ENCODE measurements at places on chromosomes 5 and 9. TPM values are rescaled to one million over a fixed set of nuclear protein-coding genes. Genes with fewer than 3 reads are reported as not detected.

DNA sequence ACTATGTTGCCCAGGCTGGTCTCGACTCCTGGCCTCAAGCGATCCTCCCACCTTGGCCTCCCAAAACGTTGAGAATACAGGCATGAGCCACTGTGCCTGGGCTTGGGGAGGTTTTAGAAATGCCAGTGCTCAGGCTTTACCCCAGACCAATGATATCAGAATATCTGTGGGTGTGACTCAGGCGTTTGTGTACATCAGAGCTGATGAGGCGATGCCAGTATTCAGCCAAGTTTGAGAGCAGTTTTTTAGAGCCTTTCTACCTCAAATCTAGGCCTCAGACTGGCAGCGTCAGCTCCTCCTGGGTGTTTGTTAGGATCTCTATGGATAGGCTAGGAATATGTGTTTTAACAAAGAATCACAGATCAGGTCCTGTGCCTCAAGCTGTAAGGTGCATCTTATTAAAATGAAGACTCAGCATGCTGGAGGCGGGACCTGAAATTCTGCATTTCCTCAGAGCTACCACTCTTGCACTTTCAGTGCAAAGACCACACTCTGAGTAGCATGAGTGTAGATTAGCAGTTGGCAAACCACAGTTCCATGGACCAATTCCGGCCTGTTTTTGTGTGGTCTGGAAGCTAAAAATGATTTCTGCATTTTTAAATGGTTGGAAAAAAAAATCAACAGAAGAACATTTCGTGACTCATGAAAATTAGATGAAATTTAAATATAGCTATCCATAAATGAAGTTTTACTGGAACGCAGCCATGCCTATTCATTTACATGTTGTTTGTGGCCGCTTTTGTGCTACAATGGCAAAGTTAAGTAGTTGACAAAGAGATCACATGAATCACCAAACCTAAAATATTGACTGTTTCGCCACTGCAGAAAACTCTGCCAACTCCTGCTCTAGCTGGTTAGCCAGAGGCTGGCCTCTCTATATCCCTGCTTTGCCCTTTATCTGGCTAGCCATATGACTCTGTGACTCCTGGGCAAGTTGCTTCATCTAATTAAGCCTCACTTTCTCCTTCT, 92.2 kb downstream of the KLF4 start:
- no peaks in the 10 kb centered on the region for H3K4me1 ChIP-seq
- no peak for DNase-seq
- H3K4me3 ChIP-seq: no peak overlapping the region
- no peak overlapping the region for H3K27ac ChIP-seq
- peaks cover 3% of the 10 kb centered on the region for H3K27me3 ChIP-seq

- DNase-seq: peak; percentile 67
- H3K4me1 ChIP-seq: peaks cover 38% of the 10 kb centered on the region
- H3K27me3 ChIP-seq: no peaks in the 10 kb centered on the region
Measured at GRCh38 chr9:91186632-91187108, 175.0 kb downstream of the AUH start.

SPATA31E1 gene
- not detected for total RNA-seq

DNA sequence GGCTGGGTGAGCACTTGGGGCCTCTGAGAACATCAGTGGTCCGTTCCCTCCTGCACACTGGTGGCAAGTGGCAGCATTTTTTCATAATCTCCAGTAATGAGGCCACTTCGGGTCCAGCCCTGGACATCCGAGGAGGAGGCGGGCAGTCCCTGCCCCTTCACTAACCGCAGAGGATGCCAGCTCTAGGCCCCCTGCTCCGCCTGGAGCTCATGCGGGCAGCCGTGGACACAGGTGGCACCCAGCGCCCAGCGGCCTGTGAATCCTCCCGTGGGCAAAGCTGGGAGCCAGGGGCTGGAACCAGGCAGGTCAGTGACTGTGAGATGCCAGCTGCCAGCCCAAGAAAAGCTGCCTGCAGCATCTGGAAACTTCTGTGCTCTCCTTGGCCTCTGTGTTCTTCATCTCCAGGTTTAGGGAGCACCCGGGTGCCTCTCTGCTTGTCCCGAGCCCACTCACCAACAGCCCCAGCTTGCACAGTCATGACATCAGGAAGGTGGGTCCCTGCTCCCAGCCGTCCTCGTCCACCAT, 92.4 kb downstream of the KCNT1 start:
- no peaks in the 10 kb centered on the region for H3K36me3 ChIP-seq
- no peaks in the 10 kb centered on the region for H3K4me1 ChIP-seq
- no peak overlapping the region for H3K27ac ChIP-seq
- DNase-seq: no peak
- H3K27me3 ChIP-seq: no peaks in the 10 kb centered on the region

GRCh38 chr9:2195211-2195610, 180.1 kb downstream of the SMARCA2 start:
- no peak overlapping the region for H3K27ac ChIP-seq
- H3K36me3 ChIP-seq: peaks cover 68% of the 10 kb centered on the region
- DNase-seq: no peak
- H3K4me1 ChIP-seq: peaks cover 7% of the 10 kb centered on the region

GPR150 gene
- 0.58 TPM for total RNA-seq

DNA sequence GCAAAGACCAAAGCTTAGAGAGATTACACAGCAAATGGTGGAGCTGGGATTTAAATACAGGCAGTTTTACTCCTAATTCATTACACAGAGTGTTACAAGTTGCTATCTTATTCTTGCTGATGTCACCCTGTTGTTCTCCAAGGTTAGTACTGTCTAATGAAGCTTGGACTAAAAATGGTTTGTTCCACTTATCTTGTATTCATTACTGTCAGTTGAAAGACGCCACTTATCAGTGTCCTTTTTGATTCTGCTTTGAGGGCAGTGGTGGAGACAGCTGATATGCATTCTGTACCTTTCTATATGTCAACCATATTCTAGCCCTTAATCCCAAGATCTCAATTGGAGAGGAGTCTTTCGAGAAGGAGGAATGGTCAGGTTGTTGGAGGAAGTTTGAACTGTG, 14.0 kb upstream of the DENND4C start:
- no peak overlapping the region for H3K27ac ChIP-seq
- no peaks in the 10 kb centered on the region for H3K4me1 ChIP-seq
- no peaks in the 10 kb centered on the region for H3K36me3 ChIP-seq

DNA sequence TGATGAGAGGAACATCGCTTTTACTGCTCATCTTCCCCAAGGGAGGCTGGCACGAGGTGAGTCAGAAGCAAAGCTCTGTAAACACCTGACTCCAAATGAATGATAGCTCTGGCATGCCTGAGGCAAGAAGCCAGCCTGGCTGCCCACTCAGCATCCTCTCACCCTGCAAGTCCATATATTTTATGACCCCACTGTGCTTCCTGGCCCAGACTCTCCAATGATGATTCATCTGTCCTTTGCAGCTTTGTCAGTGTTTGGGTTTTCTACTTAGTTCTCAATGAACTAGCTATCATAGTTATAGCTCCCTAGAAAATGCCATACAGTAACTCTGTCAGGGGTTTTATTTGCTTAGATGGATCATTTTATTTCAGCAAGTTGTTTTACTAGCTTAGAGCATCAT, 52.1 kb upstream of the FSTL4 start:
- H3K27ac ChIP-seq: no peak overlapping the region
- peaks cover 38% of the 10 kb centered on the region for H3K27me3 ChIP-seq
- DNase-seq: peak; percentile 9
- no peak overlapping the region for H3K4me3 ChIP-seq

FAXDC2 gene
- not detected for total RNA-seq

GRCh38 chr5:93415819-93416218, 165.2 kb downstream of the NR2F1-AS1 start:
- H3K36me3 ChIP-seq: no peaks in the 10 kb centered on the region
- H3K27me3 ChIP-seq: peaks cover 5% of the 10 kb centered on the region
- no peak overlapping the region for H3K27ac ChIP-seq
- DNase-seq: no peak
- H3K4me3 ChIP-seq: no peak overlapping the region

S100Z gene
- total RNA-seq: 2.1 TPM

DNA sequence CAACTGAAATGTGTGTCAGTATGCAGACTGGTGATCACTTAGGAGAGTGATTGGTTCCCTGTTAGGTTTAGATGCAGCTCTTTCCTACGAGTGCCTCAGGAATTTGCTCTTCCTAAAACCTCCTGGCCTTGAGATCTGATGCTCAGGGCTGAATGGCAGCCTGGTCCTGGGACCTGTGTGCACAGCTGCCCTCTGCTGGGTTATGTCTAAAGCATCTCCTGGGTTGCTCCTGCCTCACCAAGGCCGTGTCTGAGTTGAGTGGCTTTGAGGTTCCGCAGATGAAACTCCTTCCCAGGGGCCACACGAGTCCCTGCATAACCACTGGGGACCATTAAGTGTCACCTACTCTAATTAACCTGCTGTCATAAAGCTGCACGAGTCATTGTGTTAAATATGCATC, 59.5 kb downstream of the MVB12B start:
- no peak for DNase-seq
- H3K4me1 ChIP-seq: peaks cover 60% of the 10 kb centered on the region
- H3K27me3 ChIP-seq: no peaks in the 10 kb centered on the region
- no peak overlapping the region for H3K4me3 ChIP-seq

DNA sequence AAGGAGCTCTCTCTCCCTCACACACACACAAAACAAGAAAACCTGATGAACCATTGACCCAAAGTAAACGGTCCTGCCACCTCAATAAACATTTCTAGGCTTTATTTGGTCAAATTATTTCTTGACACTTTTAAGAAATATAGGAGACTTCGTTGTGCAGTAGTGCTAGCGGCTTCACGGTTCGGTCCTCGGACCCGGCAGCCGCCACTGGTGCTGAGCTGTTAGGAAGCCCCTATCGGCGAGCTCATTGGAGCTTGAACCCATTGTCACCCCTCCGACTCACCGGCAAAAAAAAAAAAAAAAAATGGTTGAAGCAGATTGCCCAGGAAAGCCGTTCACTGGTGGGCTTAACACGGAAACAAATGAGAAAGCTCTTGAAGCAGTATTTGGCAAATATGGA, 1695.6 kb upstream of the ACO1 start:
- H3K36me3 ChIP-seq: no peaks in the 10 kb centered on the region
- DNase-seq: no peak
- H3K4me3 ChIP-seq: no peak overlapping the region
- no peak overlapping the region for H3K27ac ChIP-seq

DNA sequence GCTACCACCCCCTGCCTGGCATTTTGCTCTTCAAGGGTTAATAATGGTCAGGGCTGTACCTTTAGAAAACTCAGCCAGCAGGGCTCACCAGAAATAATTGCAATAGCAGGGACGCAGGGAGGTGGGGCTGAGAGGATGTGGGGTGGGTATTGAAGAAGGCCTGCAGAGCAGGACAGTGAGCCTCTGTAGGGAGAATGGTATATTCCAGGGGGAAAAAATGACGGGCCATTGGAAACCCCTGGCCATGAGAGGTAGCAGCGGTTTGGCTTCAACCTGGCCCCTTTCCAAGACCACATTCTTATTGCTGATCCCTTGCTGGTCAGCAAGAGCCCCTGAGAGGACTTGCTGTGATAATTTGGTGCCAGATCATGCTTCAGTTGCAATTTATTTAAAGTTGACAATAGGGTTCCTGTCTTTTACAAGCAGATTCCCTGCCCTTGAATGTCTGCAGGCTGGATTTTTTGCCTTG, 36.7 kb upstream of the CTNNA1 start:
- peaks cover 1% of the 10 kb centered on the region for H3K4me1 ChIP-seq
- H3K36me3 ChIP-seq: no peaks in the 10 kb centered on the region
- peaks cover 40% of the 10 kb centered on the region for H3K27me3 ChIP-seq
- H3K4me3 ChIP-seq: no peak overlapping the region

DNA sequence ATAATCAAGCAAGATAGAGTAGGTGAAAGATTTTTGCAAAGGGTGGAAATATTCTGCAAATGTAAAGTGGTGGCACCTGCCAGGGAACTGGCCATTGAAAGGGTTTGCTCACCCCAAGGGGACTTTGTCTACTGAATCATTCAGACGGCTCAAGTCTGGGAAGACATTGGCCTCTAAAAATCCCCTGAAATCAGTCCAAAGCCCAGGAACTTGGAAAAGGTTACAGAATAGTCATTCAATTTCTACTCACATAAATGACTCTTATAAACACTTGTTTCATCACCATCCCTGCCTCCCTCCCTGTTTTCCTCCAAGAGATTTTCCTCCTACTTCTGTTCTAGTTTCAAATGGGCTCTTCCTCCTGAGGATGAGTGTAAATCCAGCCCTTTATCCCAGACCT, 28.5 kb downstream of the ZNF366 start:
- peaks cover 32% of the 10 kb centered on the region for H3K27me3 ChIP-seq
- no peak overlapping the region for H3K27ac ChIP-seq
- H3K4me1 ChIP-seq: no peaks in the 10 kb centered on the region
- H3K4me3 ChIP-seq: no peak overlapping the region
- no peak for DNase-seq

- DNase-seq: no peak
- peaks cover 11% of the 10 kb centered on the region for H3K27me3 ChIP-seq
- H3K36me3 ChIP-seq: peaks cover 7% of the 10 kb centered on the region
- no peak overlapping the region for H3K4me3 ChIP-seq
Measured at GRCh38 chr5:96844481-96844990, 31.8 kb upstream of the ERAP2 start.

GRCh38 chr9:92769990-92770359, 5.3 kb upstream of the BICD2 start:
- no peak overlapping the region for H3K4me3 ChIP-seq
- no peak for DNase-seq
- H3K27me3 ChIP-seq: peaks cover 5% of the 10 kb centered on the region
- H3K4me1 ChIP-seq: peaks cover 25% of the 10 kb centered on the region
- H3K36me3 ChIP-seq: no peaks in the 10 kb centered on the region

GRCh38 chr9:105064248-105065097, 136.5 kb upstream of the ABCA1 start:
- H3K27ac ChIP-seq: no peak overlapping the region
- H3K4me3 ChIP-seq: no peak overlapping the region
- no peak for DNase-seq
- peaks cover 8% of the 10 kb centered on the region for H3K4me1 ChIP-seq
- H3K36me3 ChIP-seq: no peaks in the 10 kb centered on the region
- no peaks in the 10 kb centered on the region for H3K27me3 ChIP-seq

DNA sequence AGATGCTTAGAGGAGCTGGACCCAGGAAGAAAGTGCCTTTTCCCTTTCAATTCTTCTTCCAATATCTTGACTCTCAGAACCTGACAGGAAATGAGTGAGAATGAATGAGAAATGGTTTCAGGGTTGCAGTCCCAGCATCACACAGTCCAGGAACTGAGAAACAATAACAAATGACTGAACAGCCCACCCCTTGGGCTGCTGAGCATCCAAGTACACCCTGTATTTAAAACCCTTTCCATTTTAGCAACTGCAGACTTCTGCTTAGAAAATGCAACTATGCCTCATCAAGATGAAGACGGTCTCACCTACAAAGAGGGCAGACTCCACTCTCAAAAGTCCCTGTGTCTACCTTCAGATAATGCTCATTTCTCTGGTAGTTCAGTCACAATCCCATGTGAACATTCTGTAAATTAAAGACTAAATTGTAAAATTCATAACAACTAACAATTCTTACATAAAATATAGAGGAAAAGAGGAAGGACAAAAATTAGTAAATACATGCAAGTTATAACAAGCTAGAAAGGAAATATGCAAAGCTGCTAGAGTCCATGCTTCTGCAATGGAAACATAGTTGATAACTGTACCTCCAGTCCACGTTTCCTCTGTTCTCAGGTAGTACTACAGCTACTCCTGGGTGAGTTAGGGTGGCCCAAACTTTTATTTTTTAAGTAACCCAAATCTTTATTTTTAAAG, 316.5 kb downstream of the ICE1 start:
- no peaks in the 10 kb centered on the region for H3K4me1 ChIP-seq
- no peak for DNase-seq
- no peaks in the 10 kb centered on the region for H3K27me3 ChIP-seq
- no peak overlapping the region for H3K4me3 ChIP-seq

- no peak overlapping the region for H3K4me3 ChIP-seq
- H3K36me3 ChIP-seq: no peaks in the 10 kb centered on the region
- H3K27ac ChIP-seq: no peak overlapping the region
- no peaks in the 10 kb centered on the region for H3K27me3 ChIP-seq
- no peaks in the 10 kb centered on the region for H3K4me1 ChIP-seq
Measured at GRCh38 chr9:10172476-10172875, 440.3 kb downstream of the PTPRD start.
